SW 1271 (cell line): ENCODE measurements at places on chromosomes 3 and 15.
A peak's percentile ranks its signal among the peaks of the same experiment; 100 is the strongest.

DNA sequence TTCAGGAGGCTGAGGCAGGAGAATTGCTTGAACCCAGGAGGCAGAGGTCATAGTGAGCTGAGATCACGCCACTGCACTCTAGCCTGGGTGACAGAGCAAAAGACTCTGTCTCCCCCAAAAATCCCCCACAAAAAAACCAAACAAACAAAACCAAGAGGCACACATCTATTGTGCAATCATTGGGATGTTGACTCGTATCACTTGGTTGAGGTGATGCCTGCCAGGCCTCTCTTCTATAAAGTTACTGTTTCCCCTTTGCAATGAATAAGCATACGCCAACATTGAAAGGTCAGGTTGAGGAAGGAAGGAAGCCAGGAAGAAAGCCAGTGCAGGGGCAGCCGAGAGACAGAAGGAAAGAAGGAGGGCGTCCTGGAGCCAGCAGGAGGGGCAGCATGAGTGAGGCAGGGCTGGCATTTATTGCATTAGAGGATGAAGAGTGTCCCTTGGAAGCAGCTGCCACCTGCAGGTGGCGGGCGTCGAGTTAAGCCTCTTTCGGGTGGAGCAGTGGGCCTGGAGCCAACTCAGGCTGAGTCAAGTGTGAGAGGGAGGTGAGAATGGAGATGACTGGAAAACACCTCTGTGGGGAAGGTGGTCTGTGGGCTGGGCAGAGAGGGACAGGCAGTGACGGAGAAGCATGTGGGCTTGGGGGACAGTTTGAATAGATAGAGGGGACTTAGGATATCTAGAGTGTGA, 8.3 kb upstream of the CSPG4 start:
- peak; percentile 49 for DNase-seq

- peak; percentile 25 for DNase-seq
Measured at GRCh38 chr15:42084465-42085235, 9.7 kb downstream of the PLA2G4D start.

DNA sequence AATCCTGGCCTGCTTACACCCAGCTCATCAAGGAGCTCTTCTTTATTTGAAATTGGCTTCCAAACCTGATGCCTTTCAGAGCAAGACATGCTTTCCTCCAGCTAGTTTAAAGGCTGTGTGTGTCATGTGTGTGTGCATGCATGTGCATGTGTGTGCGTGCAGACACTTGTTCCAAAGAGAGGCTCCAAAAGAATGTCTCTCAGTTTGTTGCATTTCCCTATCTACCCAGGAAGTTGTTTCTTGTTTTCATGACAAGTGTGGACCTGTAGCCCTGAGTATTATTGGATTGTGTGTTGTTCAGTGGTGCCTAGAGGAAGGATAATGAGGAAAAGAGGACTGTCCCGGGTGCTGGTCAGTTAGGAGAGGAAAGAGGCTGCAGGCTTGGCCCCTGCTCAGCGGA, 240.0 kb downstream of the THSD4 start:
- DNase-seq: no peak

GRCh38 chr3:128415200-128415772, 51.4 kb downstream of the DNAJB8 start:
- DNase-seq: no peak

DNA sequence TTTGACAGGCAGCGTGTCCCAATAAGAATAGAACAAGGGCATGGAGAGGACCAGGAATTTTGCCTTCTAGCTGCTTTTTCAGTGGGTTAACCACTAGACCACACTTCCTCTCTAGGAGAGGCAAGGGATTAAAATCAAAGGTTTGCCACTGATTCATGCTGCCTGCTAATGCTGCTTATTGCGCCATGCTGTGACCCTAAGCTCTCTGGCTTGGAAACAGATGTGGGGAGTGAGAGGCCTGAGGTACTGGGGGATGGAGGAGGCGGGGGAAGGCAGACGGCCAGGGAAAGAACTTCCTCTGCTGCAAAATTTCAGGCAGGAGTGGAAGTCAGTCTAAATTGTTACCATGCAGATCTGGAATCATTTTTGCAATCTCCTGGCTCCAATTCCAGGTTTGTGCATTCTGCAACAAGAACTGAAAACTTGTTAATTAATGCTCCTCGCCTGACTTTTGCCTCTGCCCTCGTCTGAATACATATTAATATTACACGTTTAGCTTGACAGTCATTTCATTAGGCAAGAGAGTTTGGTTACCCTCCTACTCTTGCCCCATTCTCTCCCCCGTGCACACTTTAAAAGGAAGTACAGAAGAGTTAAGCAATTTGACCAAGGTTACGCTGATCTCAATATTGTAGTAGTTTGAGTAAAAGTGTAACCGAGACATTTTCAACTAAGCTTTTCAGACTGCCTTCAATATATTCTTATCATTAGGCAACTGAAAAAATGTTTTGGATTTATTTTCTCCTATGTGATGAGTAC, 121.7 kb upstream of the SPRED1 start:
- DNase-seq: no peak

- no peak for DNase-seq
Measured at GRCh38 chr3:184703657-184704056, 8.2 kb downstream of the MAGEF1 start.

- peak; percentile 76 for DNase-seq
Measured at GRCh38 chr15:74422652-74423430, 10.9 kb downstream of the SEMA7A start.

DNA sequence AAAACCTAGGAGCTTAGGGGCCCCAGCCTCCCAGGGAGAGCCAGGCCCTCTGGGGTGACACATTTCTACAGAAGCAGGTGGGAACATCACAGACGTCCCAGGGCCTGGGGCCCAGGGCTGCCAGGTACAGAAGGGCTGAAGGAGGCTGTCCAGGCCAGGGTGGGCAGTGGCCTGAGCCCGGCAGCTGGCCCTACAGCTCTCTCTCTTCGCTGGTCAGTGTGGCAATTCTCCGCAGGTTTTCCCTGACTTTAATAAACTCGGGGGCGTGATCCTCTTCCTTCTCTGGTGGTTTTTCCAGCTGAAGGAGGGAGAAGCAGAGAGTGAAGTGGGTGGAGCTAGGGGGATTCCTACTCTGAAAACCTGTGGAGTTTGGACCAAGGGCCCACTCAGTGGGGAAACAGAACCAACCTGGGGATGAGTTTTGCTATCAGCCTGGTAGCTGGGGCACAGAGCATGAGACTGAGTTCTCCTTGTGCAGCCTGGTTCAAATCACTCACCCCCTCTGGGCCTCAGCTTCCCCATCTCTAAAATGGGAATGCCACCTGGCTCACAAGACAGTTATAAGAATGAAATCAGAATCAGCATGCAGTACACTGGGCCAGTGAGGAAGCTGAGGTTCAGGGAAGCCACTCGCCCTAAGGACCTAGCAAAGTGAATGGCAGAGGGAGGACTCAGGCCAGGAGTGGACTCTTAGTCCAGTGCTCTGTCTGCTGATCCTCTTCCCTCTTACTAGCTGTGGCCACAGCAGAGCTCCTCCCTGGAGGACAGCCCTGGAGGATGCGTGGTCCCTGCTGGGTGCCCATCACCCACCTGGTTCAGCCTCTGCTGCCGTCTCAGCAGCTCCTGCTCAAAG, 10.6 kb downstream of the FAM107A start:
- no peak for DNase-seq

DNA sequence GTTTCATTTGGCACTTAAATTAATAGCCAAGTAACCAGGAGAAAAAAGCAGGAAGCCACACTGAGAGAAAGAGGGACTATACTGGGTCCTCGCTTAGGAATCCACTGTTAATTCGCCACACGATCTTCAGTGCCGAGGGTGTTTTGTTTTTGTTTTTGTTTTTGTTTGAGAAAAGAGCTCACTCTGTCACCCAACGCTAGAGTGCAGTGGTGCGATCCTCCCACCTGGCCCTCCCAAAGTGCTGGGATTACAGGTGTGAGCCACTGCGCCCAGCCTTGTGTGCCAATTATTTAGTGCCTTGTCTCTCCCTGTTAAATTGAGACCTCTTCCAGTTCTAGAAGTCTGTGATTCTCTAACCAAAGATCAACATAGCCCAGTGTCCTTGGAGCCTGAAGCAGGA, 53.8 kb upstream of the TPM1 start:
- no peak for DNase-seq

DNA sequence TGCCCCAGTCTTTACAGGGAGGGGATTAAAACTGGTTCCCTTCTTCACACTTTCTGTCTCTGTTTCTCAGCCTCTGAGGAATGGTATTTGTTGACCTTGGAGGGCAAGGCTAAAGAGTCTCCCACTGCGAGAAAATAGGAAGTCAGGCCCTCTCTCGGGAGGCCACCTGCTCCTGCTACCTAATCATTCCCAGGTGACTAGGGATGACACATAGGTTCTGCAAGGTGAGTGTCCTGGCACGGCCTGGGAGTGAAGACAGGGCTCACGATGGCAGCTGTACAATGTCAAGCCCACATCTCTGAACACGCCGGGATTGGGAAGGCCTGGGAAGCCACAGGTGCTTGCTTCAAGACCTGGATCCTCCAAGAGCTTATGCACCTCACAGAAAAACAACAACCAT, 314.2 kb downstream of the NTRK3 start:
- no peak for DNase-seq

GRCh38 chr3:195591220-195591619, 7.5 kb upstream of the APOD start:
- DNase-seq: no peak

DNA sequence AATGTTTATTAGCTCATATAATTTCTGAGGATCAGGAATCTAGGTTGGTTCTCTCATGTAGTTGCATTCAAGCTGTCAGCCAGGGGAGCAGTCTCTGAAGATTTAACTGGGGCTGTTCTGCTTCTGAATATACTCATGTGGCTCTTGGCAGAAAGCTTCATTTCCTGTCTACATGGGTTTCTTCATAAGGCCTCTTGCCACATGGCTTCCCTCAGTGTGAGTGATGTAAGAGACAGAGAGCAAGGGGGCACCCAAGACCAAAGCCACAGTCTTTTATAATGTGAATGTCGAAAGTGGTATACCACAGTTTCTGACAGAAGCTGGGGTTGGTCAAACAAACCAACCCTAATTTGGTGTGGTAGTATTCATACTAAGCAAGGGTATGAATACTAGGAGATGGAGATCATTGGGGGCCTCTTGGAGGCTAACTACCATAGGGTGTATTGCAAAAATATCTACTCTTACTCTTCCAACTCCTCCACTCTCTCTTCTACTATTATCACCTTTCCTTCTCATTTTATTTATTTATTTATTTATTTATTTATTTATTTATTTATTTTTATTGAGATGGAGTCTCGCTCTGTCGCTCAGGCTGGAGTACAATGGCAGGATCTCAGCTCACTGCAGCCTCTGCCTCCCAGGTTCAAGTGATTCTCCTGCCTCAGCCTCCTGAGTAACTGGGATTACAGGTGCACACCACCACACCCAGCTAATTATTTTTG, 123.8 kb downstream of the B3GALNT1 start:
- DNase-seq: no peak

DNA sequence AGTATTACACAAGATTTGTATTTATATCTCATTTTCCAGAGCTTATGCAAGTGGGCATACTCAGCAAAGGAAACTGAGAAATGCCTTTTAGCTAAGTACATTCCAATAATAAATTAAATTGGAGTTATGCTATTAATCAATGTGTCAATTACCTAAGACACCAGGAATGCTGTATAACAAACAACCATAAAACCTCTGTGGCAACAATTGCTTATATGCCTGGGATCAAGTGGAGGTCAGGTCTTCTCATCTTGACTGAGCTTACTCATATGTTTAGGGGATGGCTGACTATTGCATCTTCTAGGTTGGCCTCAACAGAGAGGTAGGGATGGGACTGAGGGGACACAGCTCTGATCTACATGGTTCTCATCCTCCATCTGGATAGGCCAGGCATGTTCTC, 30.7 kb downstream of the CD200R1L start:
- no peak for DNase-seq

DNA sequence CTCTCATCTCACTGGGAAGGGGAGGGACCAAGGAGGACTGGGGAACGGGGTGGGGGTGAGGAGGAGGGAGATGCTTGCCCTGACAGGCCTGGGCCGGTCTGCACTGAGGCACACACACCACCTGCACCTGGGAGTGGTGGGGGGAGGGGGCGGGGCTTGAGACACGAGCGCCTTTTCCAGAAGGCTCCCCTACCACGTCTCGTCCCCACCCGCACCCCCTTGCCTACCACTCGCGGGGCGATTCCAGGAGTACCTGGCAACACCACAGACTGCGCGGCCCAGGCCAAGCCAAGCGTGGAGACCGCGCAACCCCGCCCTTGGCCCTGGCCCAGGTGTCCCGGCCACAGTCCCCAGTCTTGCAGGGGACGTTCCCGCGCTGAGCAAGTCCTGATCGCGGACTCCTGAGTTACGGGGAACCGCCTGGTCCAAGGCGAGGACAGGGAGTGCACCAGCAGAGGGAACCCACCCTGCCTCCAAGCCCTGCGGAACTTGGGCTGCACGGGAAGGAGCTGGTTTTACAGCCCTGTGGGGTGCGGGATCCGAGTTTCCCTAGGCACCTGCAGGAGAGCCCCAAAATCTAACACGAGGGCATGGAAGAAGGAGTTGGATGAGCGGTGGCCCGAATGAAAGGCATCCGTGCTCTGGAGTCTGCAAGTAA, 68.1 kb upstream of the SH3GL3 start:
- DNase-seq: no peak

- DNase-seq: no peak
Measured at GRCh38 chr3:67947808-67948508, 293.5 kb upstream of the SUCLG2 start.

DNA sequence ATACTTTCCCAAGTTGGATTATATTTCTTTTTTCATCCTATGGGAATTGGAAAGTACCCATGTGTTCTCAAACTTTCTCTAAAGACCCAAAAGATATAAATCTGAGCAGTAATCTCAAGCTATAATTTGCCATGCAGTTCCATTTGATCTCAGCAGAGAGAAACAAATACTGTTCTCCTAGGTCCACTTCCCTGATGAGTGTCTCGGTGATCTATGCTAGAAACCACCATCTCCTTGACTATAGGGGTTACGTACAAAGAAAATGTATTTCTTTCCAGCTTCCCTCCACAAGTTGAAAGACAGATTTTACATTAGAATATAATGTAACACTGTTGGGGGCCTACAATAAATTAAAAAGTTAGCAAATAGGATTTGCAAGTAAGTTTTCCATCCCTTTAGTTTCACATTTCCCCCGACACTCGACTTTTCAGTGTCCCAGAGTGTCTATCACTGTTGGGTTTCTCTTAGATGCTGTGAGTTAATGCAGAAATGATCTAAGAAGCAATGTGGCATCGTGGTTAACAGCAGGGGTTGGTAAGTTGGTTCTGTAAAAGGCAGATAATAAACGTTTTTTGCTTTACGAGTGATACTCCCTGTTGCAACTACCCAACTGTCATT, 465.1 kb upstream of the CFAP20DC start:
- DNase-seq: no peak

DNA sequence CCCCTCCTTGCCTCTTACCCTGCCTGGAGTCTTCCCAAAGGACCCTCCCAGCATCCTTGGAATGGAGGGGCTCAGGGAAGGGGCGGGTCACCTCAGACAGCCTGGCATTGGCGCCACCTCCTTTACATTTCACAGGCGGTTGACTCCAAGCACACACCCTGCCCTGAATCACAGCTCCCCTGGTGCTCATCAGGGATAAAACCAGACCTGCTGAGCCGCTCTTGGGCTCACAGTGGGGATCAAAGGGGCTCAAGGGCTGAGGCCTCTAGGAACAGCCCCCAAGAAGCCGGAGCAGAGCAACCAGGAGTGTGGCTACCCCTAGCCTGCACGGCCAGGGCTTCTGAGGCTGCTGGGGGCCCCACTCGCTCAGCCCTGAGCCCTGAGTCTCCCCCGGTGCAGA, 16.6 kb downstream of the LINGO1 start:
- no peak for DNase-seq

- no peak for DNase-seq
Measured at GRCh38 chr3:129820587-129820986, 72.9 kb downstream of the TMCC1 start.

- DNase-seq: no peak
Measured at GRCh38 chr3:195111766-195112165, 159.2 kb downstream of the XXYLT1 start.
